GM23248 (cell line): ENCODE measurements at places on chromosomes 4 and X.

GRCh38 chrX:69987691-69988090 lies 62.0 kb downstream of the AWAT2 start:
- no peaks in the 10 kb centered on the region for H3K27me3 ChIP-seq
- no peaks in the 10 kb centered on the region for H3K36me3 ChIP-seq
- H3K4me1 ChIP-seq, result no peaks in the 10 kb centered on the region

GRCh38 chr4:102036016-102036415 lies 245.5 kb downstream of the BANK1 start:
- DNase-seq, result no peak
- 0 out of 2 replicates have a peak, but pooled peaks cover 4% of the 10 kb centered on the region for H3K4me1 ChIP-seq
- H3K27me3 ChIP-seq, result no peaks in the 10 kb centered on the region
- no peaks in the 10 kb centered on the region for H3K36me3 ChIP-seq
- no peak overlapping the region for H3K4me3 ChIP-seq
- H3K27ac ChIP-seq, result no peak overlapping the region

DNA sequence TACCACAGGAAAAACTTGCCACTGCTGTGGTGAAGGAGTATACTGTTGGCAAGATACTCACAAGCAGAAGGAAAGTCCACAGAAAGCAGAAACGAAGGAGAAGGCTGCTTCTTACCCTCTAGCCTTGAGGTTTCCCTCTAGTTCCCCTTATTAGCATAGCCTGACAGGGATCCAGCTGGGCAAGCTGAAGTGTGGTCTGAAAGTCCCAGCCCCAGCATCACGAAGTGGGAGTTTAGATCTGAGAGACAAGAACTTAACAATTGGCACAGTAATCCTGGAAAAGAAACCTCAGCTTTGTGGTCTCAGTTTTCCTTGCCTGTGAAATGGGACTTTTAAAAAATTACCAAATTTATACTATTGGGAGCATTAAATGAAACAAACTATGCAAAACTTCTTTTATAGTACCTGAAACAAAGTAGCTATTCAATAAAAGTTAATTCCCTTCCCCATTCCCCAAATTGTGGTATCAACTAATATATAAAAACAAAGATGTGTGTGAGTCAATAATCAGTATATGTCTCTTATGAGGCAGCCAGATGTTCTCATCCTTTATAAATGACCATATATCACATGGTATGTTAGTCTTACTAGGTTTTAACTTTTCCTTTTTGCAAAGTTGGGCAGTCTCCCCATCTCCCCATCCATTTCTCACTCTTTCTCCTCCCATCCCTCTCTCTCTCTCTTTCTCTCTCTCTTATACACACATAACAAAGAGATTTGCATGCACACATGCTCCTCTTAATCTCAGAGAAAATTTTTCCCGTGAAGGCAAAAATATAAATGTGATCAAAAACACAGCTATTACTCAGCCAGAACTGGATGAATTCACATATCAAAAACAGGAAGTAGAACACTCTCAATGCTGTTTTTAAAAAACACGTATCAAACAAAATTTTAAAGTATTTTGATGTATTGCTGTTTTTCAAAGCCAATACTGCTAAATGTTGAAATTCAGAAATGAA lies 57.8 kb downstream of the SCFD2 start:
- H3K27ac ChIP-seq, result peak overlapping the region; percentile 88
- peak overlapping the region; percentile 41 for H3K4me3 ChIP-seq
- peak; percentile 68 for DNase-seq

DNA sequence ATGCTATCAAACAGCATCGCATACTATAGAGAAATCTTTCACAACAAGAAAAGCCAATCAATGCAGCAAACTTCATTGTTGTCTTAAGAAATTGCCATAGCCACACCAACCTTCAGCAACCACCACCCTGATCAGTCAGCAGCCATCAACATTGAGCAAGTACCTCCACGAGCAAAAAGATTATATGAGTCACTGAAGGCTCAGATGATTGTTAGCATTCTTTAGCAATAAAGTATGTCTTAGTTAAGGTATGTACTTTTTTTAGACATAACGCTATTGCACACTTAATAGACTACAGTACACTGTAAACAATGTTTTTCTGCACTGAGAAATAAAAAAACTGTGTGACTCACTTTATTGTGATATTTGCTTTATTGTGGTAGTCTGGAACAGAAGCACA lies 37.8 kb upstream of the FUNDC1 start:
- peak; percentile 73 for DNase-seq
- no peaks in the 10 kb centered on the region for H3K27me3 ChIP-seq
- no peaks in the 10 kb centered on the region for H3K36me3 ChIP-seq
- no peak overlapping the region for H3K4me3 ChIP-seq
- H3K27ac ChIP-seq, result peak overlapping the region; percentile 34

DNA sequence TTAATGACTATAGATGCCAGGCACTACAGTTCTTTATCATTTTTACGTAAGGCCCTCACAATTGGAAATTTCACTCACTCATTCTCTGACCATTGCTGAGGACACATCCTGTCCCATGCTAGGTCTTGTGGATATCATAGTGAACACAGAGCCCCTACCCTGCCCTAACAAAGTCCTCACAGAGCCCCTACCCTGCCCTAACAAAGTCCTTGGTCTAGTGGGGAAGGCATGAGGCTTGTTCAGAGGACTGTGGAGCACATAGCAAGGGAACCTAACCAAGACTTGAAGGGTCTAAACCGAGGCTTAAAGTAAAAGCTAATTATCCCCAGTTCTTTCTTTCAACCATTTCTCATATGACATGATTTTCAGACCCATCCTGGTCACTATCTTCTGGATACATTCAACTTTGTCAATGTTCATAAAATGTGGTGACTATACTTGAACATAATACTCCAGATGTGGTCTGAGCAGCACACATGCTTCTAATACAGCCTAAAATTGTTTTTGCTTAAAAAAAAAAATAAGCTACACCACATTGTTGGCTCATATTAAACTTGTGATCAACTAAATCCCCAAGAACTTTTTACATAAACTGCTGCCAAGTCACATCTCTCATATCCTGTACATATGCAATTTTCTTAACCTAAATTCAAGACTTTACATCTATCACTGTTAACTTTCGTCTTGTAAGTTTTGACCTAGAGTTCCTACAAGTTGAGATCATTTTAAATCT lies 77.0 kb downstream of the GPC3 start:
- H3K27ac ChIP-seq, result no peak overlapping the region
- DNase-seq, result no peak
- H3K4me1 ChIP-seq, result no peaks in the 10 kb centered on the region
- no peak overlapping the region for H3K4me3 ChIP-seq

GRCh38 chrX:149837639-149838038 lies 43.3 kb upstream of the MAGEA8 start:
- no peak overlapping the region for H3K27ac ChIP-seq
- no peaks in the 10 kb centered on the region for H3K27me3 ChIP-seq
- no peaks in the 10 kb centered on the region for H3K36me3 ChIP-seq
- H3K4me1 ChIP-seq, result no peaks in the 10 kb centered on the region
- DNase-seq, result no peak
- no peak overlapping the region for H3K4me3 ChIP-seq

- H3K27me3 ChIP-seq, result no peaks in the 10 kb centered on the region
- peak within 1 kb of the TSS; percentile 84 for H3K27ac ChIP-seq
- no peak for DNase-seq
- no peaks in the 10 kb centered on the region for H3K36me3 ChIP-seq
Observed at GRCh38 chr4:158671665-158671914, at the start of gene C4orf46. TSS of gene C4orf46 (minus strand) at chr4:158671887. CDS start at chr4:158671801, 86 bp downstream.

DNA sequence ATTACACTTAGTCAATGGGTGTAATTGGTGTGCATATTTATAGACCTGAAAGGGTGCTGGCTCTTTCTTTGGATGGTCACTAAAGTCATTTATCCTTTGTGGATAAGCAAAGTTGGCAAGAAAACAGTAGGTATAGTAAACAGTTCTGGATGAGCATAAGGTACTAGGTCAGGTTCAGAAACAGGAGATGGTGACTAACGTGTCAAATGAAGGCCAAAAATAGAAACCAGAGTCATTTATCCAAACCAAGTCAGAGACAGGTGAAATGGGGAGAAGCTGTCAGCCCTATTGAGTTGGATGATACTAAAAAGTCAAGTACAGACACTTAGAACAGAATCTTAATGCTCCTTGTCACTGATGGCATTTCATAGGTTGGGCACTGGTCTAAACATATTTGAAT lies 313.1 kb downstream of the KLHL13 start:
- H3K27me3 ChIP-seq, result no peaks in the 10 kb centered on the region
- no peaks in the 10 kb centered on the region for H3K4me1 ChIP-seq
- no peak overlapping the region for H3K4me3 ChIP-seq
- no peak overlapping the region for H3K27ac ChIP-seq
- H3K36me3 ChIP-seq, result no peaks in the 10 kb centered on the region
- DNase-seq, result no peak

DNA sequence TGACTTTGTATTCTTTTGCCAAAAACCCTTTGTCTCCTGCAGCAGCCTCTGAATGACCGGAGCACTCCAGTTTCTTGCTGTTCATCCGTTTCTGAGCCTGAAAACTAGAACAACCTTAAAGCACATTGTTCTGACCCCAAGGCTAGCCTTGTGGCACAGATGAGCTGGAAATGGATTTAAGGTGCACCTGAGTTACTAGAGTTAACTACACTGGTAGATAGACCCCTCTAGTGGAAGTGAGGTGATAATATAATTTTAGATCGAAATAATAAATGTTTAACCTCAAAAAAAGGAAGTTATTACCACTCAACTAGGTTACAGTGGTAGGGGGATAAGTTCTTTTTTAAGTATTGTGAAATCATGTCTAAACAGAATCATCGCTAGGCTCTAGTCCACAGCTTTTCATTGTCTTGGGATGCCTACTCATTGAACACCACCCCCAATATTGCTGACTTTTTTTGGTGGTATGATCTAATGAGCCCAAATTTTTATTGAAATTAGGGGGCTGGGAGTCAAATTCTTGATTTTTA lies 2.7 kb downstream of the PLS3 start:
- H3K27ac ChIP-seq, result peak overlapping the region; percentile 88
- H3K36me3 ChIP-seq, result no peaks in the 10 kb centered on the region
- peak overlapping the region; percentile 85 for H3K4me3 ChIP-seq
- DNase-seq, result peak; percentile 24
- no peaks in the 10 kb centered on the region for H3K27me3 ChIP-seq

GRCh38 chr4:130985371-130985770 lies 1889.4 kb downstream of the C4orf33 start:
- H3K4me1 ChIP-seq, result no peaks in the 10 kb centered on the region
- no peaks in the 10 kb centered on the region for H3K27me3 ChIP-seq
- H3K27ac ChIP-seq, result no peak overlapping the region
- H3K4me3 ChIP-seq, result no peak overlapping the region
- no peaks in the 10 kb centered on the region for H3K36me3 ChIP-seq

DNA sequence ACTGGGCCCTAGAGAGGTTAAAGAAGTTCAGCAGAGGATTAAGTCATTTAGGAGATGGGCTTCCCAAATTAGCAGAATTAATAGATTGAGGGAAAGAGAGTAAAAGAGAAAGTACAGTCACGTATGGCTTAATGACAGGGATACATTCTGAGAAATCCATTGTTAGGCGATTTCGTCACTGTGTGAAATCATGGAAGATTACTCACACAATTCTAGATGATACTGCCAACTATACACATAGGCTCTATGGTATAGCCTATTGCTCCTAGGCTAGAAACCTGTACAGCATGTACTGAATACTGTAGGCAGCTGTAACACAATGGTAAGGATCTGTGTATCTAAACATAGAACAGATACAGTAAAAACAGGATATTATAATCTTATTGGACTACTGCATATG lies 180.6 kb downstream of the RNF150 start:
- H3K27ac ChIP-seq, result no peak overlapping the region
- H3K4me3 ChIP-seq, result 0 out of 2 replicates have a peak overlapping the region, but pooled peaks have one; percentile 34
- H3K4me1 ChIP-seq, result no peaks in the 10 kb centered on the region
- H3K36me3 ChIP-seq, result no peaks in the 10 kb centered on the region
- H3K27me3 ChIP-seq, result no peaks in the 10 kb centered on the region
- peak; percentile 67 for DNase-seq

DNA sequence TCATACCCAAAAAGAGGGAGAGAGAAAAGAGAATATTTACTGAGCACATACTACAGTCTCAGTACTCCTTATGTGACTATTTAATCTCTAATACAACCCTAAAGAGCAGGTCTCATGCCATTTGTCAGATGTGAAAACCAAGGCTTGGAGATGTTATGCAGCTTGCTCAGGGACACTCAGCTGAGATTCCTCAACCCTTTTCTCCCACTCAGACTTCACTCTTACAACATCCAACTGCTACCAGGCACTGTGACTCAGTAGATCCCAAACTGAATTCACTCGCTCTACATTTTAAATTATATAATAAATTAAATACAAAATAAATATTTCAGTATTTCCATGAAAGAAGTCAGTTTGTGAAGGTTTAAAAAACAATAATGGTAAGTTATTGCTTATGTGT lies 53.7 kb downstream of the TSPAN5 start:
- H3K36me3 ChIP-seq, result no peaks in the 10 kb centered on the region
- DNase-seq, result peak; percentile 31
- H3K4me3 ChIP-seq, result no peak overlapping the region
- peaks cover 25% of the 10 kb centered on the region for H3K4me1 ChIP-seq
- no peaks in the 10 kb centered on the region for H3K27me3 ChIP-seq
- peak overlapping the region; percentile 4; the same call in 1 of the 2 replicates for H3K27ac ChIP-seq

GRCh38 chrX:44651358-44651757 lies 108.7 kb upstream of the FUNDC1 start:
- H3K36me3 ChIP-seq, result no peaks in the 10 kb centered on the region
- no peak overlapping the region for H3K27ac ChIP-seq
- no peaks in the 10 kb centered on the region for H3K4me1 ChIP-seq
- H3K27me3 ChIP-seq, result no peaks in the 10 kb centered on the region
- no peak for DNase-seq

DNA sequence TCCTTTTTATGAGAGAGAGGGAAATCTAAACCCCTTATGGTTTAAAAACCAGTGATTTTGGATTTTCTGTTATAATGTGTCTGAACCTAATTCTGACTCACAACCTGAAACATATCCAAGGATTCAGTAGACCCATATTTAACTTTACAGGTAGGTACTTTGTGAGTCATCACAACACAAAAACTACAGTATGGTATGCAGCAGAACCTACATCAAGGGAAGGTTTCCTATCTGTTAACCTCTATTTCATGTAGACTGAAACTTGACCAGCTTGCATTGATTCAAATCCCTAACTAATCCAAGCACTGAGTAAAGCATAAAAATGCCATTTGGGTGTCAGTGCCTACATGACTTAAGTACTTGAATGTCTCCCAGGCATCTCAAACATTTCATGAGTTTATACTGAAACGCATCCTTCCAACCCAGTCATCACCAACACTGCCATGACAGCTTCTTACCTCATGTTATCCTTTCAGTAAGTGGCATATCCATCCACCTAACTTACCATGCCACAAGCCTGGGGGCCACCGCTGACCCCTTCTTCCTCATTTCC lies 4.3 kb upstream of the ARHGAP10 start:
- H3K4me1 ChIP-seq, result peaks cover 10% of the 10 kb centered on the region
- no peak overlapping the region for H3K4me3 ChIP-seq
- H3K27ac ChIP-seq, result no peak overlapping the region
- H3K36me3 ChIP-seq, result no peaks in the 10 kb centered on the region
